ENCODE measurements at places on chromosomes 13 and 19.
A peak's percentile ranks its signal among the peaks of the same experiment; 100 is the strongest.

- peak; percentile 63 for DNase-seq
Measured at GRCh38 chr13:98476106-98476505, 100.8 kb downstream of the STK24 start.

- no peak for DNase-seq
Measured at GRCh38 chr13:94710881-94711560, 1.3 kb downstream of the SOX21 start.

GRCh38 chr19:56875717-56876116 is 35.2 kb upstream of the PEG3 start:
- no peak for DNase-seq

DNA sequence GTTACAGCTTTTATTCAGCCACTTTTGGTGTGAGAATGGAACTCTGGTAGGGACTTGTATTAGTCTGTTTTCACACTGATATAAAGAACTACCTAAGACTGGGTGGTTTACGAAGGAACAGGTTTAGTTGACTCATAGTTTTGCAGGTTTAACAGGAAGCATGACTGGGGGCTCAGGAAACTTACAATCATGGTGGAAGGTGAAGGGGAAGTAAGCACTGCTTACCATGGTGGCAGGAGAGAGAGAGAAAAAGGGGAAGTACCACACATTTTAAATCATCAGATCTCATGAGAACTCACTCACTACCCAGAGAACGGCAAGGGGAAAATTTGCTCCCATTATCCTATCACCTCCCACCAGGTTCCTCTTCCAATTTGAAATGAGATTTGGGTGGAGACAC is 942.2 kb downstream of the PCDH17 start:
- no peak for DNase-seq

- DNase-seq = no peak
Measured at GRCh38 chr19:15337202-15337601, 4.9 kb upstream of the BRD4 start.

- DNase-seq = no peak
Measured at GRCh38 chr19:58570770-58571574, 2.2 kb downstream of the MZF1 start.

DNA sequence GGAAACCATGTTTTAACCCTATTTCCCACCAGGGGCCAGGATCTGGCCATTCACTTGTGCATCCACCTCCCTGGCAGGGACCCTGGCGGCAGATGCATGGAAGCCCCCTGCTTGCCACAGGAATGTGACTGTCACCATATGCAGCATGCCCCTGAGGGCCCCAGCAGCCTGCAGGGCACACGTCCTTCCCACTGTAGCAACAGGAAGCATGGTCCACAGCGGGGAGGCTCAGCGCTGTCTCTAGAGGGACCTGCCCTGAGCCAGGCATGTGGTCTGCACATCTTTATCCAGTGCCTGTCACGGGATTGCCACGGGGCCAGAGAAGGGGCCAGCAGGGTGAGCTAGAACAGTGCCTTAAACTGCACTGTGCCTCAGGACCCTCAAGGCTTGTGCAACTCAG is 34.9 kb upstream of the MCF2L start:
- DNase-seq = no peak

- no peak for DNase-seq
Measured at GRCh38 chr19:5406816-5407215, 48.4 kb upstream of the ZNRF4 start.

DNA sequence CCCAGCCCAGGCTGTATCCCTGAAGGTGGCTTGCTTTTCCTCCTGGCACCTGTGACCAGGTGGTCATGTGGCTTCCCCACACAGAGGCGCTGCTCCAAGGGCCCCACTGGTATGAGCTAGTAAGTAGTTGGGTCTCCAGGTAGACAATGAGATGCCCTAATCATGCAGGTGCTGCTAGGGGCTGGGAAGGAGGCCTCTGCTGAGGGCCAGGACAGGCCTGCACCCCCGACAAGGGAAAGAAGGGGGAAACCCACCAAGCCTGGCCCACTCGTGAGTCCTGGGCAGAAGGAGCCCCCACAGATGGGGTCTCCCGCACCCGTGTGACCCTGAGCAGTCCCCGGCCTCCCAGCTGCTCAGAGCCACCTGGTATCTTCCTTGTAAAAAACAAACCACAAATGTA is 13.2 kb downstream of the PEX11G start:
- no peak for DNase-seq

DNA sequence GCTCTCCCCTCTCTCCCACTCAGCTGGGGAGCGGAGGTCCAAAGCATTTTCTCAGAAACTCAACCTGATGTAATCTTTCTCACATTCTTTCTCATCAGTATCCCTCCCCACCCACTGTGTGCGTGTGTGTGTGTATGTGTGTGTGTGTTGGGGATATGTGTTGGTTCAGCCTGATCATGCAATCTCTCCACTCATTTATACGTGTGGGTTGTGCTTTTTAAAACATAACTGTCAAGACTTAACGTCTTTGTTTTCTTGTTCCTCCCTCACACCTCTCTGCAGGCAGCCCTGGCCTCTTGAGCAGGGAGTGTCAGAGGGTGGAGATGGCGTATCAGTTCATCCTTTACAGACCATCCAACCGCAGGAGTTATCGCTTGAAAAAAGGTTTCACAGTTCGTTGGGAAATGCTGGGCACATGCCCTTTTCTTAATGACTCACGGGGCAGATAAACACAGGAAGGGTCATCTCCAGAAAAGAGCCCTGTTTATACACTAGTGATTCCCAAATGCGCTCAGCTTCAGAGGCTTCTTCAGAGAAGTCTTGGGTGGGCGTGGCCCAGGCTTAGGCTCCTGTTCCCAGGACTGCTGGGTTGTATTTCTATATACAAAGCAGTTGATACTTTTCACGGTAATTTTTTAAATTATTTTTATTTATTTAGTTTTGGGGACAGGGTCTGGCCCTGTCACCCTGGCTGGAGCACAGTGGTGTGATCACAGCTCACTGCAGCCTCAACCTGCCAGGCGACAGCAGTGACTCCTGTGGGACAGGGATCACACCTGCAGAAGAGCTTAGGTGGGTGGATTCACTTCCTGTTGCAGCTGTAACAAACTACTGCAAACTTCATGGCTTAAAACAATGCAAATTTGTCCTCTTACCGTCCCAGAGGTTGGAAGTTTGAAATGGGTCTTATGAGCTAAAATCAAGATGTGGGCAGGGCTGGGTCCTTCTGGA is 60.3 kb downstream of the CCDC70 start:
- no peak for DNase-seq

- no peak for DNase-seq
Measured at GRCh38 chr19:41769608-41770007, 14.3 kb downstream of the CEACAM6 start.

DNA sequence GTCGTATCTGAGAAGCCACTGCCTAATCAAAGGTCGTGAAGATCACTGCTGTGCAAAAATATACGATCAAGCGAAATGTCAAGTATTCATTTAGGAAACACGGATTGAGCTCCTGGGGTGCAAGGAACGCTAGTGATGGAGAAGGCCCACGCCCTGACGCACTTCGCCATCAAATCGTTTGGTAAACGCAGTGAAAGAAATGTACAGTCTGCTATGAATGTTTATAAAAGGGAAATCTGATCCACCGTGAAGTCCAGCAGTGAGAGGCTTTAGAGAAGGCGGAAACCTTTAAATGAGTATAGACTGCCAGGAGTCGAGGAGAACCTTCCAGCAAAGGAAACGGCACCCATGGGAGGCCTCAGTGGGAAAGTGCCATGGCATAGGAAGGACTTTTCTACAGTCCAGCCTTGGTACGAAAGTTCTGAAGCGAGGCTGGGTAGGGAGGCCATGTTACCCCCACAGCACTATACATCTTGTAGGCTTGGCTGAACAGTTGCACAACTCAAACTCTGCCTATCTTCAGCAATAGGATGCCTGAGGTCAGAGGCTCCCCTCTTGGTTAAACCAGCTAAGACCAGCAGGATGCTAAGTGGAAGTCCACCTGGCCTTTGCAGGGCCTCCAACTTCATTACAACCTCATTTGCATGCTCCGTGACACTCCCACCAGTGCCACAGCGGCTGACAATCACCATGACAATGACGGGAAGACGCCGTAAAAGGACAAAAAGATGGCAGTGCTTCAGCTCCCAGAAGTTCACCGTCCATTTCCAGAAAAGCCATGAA is 20.4 kb downstream of the PCID2 start:
- no peak for DNase-seq

- no peak for DNase-seq
Measured at GRCh38 chr13:32162395-32163005, 130.9 kb downstream of the FRY start.

GRCh38 chr13:93140912-93141311 is 85.7 kb upstream of the GPC6 start:
- no peak for DNase-seq

DNA sequence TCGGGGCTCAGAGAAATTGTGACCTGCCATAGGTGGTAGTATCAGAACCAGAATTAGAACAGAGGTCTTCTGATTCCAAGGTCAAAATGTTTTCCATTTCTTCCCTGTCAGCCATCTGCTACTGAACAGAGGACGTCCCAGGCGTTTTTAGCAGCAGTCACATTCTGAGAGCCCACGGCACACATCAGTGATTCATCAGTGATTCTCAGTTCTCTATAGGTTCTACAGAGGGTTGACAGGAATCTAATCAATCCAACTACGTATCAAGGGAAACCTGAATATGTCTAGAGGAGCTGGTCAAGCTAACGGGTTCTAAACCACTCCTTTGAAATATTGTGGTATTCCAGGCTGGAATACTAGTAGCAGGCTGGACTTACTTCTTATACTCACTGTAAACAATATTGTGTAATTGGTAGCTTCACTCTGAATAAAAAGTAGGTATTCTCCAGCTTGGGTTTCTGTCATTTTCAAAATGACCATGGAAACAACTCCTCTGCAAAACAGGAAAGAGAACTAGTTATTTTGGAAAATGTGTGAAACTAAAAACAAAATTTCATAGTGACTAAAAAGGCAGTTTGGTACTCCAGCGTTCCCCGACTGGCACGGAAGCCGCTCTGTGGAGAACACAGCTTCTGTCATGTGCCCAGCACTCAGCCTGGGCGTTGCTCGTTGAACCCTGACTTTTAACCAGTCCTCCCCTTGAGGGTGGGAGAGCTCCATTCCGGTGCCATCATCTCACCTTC is 43.2 kb downstream of the FLT3 start:
- no peak for DNase-seq

GRCh38 chr19:18158467-18158866 is 5.5 kb downstream of the PIK3R2 start:
- DNase-seq = no peak

GRCh38 chr13:44147233-44147632 is 226.4 kb upstream of the SERP2 start:
- DNase-seq = no peak

DNA sequence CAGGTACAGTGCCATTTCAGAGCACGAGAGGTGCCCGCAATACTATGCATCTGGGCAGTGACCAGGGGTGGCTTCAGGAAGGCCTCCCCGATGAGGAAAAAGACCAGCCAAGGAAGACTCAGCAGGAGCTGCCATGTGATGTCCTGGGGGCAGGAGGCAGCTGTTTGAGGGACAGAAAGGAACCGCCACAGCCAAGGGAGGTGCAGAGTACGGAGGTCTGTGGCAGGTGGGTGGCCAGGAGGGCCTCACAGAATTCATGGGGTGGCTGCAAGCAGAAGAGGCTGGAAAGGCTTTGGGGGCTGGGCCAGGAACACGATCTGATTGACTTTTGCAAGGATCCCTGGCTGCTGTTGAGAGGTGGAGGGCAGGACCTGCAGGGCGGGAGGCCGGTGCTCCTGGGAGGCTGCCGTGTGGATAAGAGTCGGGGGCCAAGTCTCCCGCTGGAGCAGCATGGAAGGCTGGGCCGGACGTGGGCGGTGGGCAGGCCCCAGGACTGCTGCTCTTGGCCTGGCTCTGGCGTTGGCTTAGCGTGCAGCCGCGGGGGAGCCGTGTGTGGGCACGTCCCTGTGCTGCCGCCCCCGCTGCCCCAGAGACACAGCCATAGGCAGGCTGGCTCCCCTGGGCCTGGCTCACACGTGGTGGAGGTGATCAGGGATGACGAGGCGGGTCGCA is 29.1 kb downstream of the CEBPA start:
- DNase-seq = no peak

DNA sequence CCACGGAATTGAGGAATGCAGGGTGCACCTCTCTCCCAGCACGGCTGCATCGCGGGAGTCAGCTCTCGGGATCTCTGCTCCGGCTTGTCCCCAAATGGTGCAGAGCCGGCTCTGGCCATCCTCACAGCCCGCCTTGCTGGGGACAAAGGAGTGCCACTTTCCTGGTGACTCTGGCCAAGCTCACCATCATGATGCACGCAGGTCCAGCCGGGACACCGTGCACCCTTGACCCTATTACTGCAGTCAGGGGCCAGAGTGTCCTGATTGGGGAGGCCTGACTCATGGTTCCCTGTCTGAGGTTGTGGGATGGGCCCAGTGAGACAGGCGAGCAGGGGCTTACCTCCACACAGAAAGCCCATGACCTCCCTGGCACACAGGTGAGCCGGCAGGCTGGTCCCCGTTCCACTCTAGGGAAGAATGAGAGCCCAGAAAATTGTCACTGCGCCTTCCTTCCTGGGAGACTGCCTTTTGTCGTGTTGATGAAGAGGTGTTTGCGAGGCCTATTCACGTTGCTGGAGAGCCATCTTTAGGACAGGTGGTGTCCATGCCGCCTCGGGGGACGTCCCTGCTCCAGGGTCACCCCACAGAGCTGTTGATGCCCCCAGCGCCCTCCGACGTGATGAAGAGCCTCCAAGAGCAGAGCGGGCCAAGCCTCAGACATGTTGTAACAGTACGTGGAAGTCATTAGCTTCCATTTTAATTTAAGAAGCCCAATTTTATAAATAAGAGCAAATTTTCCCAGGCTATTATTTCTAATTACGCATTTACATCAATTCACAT is 18.5 kb upstream of the VSTM2B start:
- DNase-seq = no peak

GRCh38 chr19:19438366-19439175 is 33.1 kb downstream of the GATAD2A start:
- DNase-seq = no peak

- no peak for DNase-seq
Measured at GRCh38 chr19:39142630-39143029, 17.0 kb downstream of the PAK4 start.

- DNase-seq = no peak
Measured at GRCh38 chr19:48780631-48781391, 25.5 kb downstream of the FGF21 start.

GRCh38 chr19:3216874-3217273 is 7.6 kb upstream of the CELF5 start:
- DNase-seq = no peak
